Hematopoietic multipotent progenitor cell treated with erythropoietin and hydrocortisone succinate and interleukin-3 and kit ligand, for 4 days (in vitro differentiated cells): ENCODE measurements at places on chromosomes 3 and 15.
A peak's percentile ranks its signal among the peaks of the same experiment; 100 is the strongest.

DNA sequence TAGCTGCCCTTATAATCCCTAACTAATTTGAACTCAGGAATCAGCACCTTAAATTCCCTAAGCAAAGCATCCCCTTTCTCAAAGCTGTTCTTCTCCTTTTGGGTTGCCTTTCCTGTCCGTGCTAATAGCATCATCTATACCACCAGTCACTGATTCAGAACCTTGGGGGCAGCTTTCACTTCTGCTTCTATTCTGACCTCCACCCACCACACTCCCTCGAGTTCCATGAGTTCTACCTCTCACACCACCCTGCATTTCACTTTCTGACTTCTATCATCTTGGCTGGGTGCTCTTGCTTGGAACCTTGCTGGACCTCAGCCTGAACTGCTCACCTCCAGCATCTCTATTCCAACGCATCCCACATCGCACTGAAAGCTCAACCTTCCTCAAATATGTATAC, 55.4 kb upstream of the KCNMB2 start:
- no peak for DNase-seq

GRCh38 chr3:127208483-127209100, 15.7 kb downstream of the PRR23E start:
- DNase-seq: no peak

DNA sequence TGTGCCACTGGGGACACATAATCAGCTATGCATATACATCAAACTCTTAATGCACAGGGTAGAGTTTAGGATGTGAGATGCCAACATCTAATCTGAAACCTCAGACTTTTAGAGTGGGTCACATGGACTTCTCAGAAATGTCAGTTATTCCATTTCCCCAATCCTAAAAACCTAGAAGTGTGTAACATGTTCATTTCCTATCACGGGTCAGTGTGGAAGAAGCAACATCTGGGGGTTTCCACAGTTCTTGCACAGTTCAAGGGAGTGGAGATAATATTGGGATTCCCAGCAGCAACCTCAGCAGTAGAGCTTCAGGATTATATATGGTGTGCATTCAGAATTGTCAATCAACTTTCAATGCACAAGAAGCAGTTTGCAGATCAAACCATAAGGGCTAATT, 44.4 kb upstream of the SPRED1 start:
- DNase-seq: no peak

- no peak for DNase-seq
These were observed 427.3 kb downstream of the MFSD1 start for GRCh38 chr3:159229116-159229680.

GRCh38 chr15:50881121-50882048, 27.1 kb upstream of the AP4E1 start:
- DNase-seq: peak; percentile 26
